ENCODE measurements at places on chromosomes 12 and 14.

GRCh38 chr12:124031058-124031457, 58.0 kb downstream of the ZNF664 start:
- DNase-seq, result no peak

- DNase-seq, result peak; percentile 19
These were observed 99.0 kb downstream of the LIN7A start for GRCh38 chr12:80838708-80839107.

GRCh38 chr14:65487783-65488494, 75.4 kb downstream of the FUT8 start:
- DNase-seq, result no peak

DNA sequence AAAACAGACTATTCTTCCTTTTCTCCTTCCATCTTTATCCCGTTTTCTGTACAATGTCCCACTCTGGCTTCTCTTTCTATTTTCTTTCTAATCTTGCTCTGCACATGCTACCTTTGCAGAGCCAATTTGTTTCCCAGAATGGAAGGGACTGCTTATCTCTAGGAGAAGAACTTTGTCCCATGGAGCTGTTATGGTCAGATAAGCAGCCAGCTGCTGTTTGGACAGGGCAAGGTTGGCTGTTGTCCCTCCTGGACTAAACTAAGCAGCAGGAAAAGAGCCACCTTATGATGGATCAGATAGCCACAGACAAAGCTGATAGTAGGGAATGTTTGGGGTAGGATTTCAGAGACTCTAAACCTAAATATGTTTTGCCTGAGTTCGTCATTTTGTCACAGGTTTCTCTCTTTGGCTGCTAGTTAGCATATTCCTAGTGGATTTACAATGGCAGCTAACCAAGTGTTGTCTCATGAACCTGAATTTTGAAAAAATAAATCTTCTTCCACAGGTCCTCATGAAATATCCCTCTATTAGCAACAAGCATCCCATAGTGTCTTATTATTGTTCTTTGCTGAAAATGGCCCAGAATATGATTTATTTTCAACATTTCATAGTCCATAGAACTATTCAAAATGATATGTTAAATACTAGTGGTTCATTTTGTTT, 262.8 kb downstream of the SLC16A7 start:
- no peak for DNase-seq

- no peak for DNase-seq
These were observed 1.5 kb downstream of the SYNE2 start for GRCh38 chr14:63854330-63854729.

- DNase-seq, result peak; percentile 78
These were observed 82.3 kb downstream of the SSPN start for GRCh38 chr12:26277506-26278246.

- DNase-seq, result no peak
These were observed 42.9 kb upstream of the TESC start for GRCh38 chr12:117142094-117142493.

GRCh38 chr14:101369916-101370592, 191.2 kb upstream of the DIO3 start:
- no peak for DNase-seq

DNA sequence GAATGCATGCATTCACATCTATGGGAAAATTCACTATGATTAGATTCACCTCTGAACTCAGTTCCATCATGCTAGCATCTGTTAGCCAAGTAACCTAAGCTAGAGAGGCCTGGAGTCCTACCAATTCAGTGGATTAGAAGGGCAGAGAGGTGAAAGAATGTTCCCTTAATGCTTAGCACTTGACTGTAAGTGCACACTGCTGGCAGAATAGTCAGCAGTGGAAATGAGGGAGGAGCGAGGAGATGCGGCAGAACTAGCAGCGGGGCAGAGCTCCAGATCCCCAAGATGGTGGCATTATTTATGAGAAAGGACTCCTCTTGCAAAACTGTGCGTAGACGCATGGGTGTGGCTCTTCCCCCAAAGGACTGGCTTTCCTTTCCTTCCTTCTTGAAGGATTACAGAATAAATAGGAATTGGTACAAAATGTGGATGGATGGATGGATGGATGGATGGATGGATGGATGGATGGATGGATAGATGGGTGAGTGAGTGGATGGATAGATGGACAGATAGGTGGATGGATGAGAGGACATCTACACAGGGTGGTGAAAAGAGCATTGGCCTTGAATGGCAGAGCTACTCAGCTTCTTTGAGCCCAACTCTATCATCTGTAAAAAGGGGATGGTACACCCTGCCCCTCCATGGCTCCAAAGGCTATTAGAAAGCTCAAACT, 227.2 kb downstream of the CHST11 start:
- no peak for DNase-seq

DNA sequence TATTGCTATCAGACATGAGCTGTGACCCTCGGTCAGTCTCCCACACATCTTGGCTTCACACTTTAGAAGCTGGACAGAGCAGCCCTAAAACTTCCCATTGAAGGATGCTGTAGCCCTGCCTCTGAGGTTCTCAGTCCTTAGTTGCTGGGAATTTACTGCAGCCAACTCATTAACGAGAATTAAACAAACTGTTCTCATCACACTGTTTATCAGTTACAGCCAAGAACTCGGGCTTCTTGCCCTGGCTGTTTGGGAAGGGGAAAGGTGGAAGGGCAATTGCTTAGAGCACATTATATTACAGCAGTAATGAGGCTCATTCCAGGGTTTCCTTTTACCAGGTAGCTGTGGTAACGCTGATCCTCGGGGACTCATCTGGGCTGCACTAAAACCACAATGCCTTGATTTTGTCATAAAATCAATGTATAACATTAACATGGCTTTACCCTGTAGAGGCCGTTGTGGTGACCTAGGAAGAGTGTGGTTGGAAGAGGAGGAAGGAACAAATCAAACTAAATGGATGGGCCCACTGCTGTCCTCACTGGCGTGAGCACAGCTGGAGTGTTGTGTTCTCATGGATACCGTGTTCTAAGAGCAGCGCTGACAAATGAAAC, 87.1 kb downstream of the GPR135 start:
- no peak for DNase-seq

DNA sequence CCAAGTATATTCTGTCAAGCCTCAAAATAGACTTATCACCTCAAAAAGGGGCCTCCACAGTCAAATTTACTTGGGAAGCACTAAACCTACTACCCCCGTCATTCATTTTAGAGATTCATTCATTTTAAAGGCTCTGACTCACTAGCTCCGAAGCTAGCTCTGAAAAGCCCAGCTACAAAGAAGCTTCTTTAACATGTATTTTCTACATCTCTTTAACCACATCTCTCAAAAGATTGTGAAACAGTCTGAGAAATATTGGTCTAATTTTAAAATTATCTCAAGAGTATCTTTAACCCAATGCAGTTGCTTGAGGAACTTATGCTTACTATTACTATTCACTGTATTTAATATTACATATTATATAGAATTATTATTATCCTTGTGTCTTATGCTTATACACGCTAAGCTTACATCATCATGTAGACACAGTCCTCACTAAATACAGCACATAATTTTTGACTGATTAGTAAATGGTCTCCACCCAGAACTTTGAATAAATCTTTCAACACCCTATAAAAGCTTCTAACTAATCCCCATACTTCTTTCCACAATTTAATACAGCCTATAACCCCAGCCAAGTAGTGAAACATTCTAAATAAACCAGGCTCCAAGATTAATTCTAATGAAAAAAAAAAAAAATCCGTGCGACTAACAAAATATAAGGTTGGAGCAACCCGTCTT, 7.8 kb downstream of the NT5DC3 start:
- peak; percentile 72 for DNase-seq

- DNase-seq, result peak; percentile 76
These were observed 16.3 kb downstream of the C2CD5 start for GRCh38 chr12:22527999-22528398.

GRCh38 chr12:51888316-51889215, 663 bp downstream of the ANKRD33 start:
- DNase-seq, result no peak
